Cerebellum (tissue), 4 donors: ENCODE measurements at places on chromosomes 1 and 21.

DNA sequence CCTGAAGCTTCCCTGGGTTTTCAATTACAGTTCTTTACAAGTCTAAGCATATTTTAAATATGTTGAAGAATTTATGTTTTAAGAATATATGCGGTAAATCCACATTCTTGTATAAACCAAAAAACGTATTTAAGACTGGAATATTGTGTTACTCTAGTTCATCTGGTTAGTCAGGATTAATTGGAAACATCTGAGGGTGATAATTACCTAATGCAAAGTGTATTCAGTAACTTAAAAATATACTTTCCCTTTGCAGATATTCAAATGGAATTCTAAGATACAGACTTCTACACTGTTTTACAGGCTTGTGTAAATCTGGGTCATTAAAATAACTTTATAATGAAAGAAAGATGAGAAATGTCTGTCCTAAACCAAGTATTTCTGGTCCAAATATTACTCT, 302.0 kb downstream of the VAV3 start:
- DNase-seq, result no peak

DNA sequence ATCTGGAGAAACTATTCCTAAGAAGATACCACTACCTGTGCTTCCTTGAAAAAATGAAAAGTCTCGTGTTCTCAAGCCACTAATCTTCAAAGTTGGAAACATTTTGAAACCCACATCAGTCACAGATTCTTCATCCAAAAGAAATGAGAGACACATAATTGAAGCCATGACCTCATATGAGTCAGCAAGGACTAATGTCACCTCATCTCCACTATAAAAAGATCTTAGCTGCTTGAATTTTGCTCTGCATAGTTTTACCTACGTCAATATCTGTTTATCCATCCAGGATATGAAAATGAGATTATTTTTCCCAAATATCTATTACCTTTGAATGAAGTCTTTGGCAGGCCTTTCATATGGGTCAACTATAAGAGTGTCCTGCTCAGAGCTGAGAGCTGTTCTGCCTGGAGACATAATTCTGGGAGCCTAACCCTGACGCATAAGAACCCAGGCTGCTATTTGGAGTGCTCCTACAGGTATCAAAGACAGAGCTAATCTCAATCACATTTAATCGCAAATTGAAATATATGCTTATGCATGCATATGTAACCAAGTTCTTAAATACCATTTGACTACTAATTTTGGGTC, 312.5 kb upstream of the PKN2 start:
- DNase-seq, result no peak

GRCh38 chr1:203508463-203509073, 14.6 kb downstream of the OPTC start:
- DNase-seq, result no peak

DNA sequence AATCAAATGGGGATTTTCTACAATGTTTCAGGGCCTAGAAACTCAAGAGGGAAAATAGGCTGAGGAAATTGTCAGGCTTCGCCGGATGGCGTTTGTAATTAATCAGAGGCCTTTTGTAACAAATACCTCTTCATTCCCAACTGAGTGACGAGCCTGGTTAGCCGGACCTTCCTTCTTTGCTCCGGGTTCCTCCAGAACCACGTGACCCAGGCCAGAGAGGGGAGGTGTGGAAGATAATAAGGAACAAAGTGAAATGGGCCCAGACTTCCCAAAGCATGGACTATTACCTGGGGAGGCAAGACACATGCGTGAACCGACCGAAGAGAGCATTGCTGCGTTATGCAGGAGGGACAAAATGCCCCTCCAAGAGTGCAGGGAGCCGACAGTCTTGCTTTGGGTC, 7.5 kb upstream of the IGSF21 start:
- no peak for DNase-seq

DNA sequence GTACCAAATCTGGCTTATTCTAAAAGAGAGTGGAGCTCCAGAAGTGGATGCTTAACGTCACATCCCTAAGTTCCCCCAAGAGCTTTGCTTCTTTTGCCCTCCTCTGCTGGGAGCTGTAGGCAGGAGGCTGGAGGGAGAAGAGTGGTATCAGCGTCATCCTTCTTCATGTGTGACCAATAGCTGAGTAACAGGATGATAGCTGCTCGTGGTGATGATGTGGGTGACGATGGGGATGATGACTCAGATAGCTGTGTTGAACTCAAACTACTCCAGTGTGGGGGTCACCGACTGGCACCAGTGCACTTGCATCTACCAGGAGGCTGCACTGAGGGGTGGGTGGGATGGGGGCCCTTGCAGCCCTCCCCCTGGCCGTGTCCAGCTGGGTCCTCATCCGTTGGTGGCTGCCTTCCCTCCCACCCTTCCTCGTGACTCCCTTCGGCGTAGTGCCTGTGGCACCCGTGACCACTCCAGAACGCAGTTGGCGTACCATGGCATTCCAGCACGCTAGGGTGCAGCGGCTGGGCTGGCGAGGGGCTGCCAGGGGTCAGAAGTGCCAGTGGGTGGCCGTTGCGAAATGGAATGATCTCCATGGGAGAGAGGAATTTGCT, 1.1 kb downstream of the IGFN1 start:
- no peak for DNase-seq

DNA sequence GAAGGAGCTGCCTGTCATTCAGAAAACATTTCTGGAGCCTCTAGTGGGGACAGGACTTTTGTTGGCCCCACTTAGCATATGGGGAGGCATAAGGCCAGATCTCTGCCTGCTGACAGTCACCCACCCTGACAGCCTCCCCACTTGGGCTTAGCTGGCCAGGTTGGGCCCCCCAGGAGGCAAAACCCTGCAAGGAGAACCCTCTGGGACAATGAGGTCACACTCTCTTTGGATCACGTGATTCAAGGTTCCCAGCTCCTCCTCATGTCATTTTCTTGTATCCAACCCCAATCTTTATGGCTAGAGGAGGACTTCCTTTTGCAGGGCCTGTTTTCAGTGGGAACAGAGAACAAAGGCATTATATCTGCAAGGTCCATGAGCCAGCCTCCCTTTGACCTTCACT, 60.0 kb downstream of the NAV1 start:
- no peak for DNase-seq

DNA sequence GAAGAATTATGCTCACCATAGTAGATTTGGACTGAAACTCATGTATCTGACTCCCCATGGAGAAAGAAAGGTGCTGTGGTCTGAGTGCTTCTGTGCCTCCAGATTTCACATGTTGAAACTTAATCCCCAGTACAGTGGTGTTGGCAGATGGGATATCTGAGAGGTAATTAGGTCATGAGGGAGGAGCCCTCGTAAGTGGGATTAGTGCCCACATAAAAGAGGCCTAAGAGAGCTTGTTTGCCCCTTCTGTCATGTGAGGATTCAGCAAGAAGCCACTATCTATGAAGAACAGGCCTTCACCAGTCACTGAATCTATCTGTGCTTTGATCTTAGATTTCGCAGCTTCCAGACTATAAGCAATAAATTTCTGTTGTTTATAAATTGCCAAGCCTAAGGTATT, 150.1 kb downstream of the PLPP3 start:
- DNase-seq, result no peak

DNA sequence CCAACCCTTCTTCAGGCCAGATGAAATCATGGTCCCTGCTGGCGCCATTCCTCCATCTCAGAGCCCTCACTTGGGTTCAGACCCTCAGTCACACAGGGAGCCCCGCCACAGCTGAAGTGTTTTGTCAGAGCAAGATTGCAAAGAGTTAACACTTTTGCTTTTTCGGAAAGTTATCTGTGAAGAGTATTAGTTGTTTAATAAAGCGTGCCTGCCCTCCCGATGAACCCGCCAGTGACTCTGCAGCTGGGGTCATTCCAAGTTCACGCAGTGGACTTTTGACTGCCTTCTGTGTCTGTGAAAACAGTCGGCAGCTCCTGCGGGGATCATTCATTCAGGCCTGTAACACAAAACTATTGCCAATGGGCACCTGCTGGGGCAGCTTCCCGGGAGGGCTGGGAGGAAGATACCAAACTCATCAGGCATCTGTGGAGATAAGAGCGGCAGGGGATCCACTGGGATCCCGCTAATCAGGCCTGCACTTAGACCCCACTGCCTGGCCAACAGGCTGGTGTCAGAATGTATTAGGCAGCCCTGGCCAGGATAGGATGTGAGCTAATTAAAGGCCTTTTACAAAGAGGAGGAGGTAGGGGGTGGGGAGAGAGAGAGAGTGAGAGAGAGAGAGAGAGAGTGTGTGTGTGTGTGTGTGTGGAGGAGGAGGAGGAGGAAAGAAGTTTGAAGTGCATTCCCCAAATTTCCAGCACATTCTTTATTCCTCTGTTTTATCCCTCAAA, 184.5 kb downstream of the DHRS3 start:
- no peak for DNase-seq

DNA sequence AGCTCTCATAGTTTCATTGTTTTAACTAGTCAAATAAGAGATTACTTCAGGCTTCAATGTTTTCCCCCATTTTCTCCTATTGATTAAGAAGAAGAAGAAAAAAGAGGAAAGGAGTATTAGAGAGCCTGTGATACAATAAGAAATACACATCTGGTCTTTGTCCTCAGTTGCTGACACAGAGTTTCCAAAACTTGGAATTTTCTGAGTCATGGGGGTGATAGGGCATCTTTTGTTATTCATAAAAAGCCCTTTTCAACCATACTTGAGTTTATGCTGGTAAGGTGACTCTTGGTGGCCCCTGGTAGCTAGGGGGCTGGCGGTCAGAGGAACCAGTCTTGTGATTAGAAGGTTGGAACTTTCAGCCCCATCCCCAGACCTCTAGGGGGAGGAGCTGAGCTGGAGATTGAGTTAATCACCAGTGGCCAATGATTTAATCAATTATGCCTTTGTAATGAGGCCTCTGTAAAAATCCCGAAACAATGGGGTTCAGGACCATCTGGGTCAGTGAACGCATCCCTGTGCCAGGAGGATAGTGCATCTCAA, 28.9 kb upstream of the KLF18 start:
- DNase-seq, result no peak

- no peak for DNase-seq
Measured at GRCh38 chr1:153341431-153341934, 7.2 kb downstream of the PGLYRP4 start.

DNA sequence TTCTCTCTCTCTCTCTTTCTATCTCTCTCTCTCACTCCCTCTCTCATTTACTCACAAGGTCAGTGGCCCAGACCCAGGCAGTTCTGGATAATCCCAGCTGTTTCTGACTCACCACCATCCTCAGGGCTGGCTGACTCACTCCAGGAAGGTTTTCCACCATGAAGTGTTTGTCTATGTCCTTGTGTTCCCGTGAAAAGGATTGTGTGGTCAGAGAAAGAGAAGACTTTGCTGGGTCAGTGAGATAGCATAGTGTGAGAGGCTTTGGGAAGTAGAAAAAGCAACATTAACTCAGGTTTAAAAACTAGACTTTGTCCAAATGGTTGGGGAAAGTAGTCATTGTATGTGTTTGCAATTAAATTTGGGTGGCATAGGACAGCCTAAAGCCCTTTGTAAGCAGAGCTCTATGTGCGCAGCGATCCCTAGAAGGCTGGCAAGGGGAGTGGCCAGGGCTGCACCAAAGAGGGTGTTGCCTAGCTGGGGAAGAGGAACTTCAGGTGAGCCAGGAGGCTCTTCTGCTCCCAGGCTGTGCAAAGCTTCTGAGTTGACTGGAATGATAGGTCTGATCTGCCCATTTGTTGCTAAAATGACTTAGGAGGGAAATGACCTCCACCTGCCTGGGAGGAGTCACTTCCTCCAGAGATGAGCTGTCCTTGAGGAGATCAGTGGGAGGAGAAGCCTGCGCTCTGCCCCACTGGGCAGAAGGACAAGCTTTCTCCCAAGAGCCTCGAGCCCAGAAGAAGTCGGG, 4.9 kb upstream of the CAPN2 start:
- DNase-seq, result no peak

DNA sequence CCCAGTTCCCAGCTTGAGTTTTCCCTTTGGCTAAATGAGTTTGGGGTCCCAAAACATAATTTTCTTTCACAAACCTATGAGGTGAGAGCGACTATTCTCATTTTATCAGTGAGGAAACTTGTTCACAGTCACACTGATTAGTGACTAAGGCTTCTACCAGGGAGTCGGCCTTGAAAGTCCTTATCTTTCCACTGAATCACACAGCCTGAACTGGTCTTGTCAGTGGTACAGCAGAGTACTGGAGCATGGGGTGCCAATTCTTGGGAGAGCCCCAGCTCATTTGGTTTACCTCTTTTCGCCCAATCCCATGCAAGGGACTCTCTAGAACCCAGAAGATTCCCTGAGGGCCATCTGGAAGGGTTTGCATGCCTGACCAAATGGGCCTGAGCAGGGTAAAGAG, 16.9 kb downstream of the HSD3B2 start:
- no peak for DNase-seq

DNA sequence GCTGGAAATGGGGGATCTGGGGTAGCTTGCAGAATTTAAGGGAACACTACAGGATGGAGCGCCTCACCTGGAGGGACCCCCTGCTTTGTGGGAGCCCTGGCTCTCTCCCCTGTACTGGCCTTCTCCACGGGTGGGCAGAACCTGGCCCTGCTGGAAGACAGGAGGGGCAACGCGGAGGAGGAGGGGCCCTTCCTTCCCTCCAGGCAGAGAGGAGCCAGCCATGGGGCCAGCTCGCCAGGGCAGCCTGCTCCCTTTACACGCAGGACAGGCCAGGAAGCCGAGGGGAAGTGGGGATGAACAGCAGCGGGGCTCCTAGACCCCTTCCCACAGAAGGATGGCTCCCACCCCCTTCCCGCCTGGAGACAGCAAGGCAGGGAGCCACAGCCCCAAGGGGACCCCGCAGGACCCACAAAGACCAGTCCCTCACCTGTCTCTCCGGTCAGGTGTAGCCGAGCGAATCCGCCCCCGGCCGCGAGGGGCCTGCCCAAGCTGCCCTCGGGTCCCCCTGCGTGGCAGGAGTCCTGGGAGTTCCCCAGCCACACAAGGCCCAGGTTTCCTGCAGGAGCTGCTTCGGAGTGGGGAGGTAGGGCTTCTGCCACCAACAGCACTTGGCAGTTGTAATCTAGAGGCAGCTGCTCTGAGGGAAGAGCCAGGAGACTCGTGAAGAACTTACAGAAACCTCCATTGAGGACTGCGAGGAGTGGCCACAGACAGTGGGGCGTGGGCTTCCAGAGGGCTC, 1.6 kb upstream of the SLC19A1 start:
- no peak for DNase-seq

DNA sequence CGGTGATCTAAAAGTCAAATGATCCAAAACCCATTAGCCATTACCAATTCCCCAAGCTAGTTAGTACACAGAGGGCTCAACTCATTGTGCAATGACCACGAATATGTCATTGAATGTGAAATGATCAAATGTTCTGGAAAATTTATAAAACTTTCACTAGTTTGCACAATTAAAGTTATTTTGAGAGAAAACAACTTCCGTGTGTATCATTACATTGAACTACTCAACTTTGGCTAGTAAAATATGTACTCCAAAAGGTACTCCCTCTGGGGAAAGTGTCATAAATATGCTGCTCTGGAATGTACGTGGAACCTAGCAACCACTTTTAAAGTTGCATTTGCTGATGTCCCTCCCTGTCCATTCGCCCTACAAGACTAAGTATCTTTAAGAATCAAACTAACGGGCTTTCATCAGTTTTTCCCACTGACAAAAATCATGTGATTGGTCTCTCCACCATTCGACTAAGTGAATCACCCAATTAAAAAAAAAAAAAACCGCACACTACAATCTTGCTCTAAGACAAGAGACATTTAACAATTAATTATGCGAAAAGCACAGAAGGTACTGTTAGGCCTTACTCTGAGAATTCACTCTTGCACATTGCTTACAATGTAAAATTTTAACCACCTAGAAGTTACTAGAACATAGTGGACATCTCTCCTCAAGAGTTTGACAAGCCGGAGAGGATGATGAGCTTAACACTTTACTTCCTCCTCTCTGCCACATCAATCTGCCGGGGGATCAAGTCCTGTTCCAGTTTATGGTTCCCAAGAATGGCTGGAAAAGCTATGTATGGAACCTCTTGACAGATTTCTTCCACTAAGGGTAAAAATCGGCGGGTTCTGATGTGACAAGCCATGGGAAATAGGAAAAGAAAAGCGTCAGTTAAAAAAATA, 1.2 kb downstream of the ACBD3 start:
- no peak for DNase-seq
